Right renal pelvis (tissue), 4 donors: ENCODE measurements at places on chromosomes 2 and 18. TPM values are rescaled to one million over a fixed set of nuclear protein-coding genes. Genes with fewer than 3 reads are reported as not detected.

DNA sequence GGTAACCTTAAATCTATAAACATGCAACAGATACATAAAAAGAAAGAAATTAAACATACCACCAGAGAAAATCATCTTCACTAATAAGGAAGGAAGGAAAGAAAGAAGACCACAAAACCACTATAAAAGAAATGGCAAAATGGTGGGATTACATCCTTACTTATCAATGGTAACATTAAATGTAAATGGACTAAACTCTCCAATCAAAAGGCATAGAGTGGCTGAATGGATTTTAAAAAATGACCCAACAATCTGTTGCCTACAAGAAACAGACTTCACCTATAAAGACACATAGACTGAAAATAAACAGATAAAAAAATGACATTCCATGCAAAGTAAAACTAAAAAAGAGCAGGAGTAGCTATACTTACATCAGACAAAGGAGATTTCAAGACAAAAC lies 195.4 kb downstream of the GALNT13 start:
- DNase-seq, result no peak

DNA sequence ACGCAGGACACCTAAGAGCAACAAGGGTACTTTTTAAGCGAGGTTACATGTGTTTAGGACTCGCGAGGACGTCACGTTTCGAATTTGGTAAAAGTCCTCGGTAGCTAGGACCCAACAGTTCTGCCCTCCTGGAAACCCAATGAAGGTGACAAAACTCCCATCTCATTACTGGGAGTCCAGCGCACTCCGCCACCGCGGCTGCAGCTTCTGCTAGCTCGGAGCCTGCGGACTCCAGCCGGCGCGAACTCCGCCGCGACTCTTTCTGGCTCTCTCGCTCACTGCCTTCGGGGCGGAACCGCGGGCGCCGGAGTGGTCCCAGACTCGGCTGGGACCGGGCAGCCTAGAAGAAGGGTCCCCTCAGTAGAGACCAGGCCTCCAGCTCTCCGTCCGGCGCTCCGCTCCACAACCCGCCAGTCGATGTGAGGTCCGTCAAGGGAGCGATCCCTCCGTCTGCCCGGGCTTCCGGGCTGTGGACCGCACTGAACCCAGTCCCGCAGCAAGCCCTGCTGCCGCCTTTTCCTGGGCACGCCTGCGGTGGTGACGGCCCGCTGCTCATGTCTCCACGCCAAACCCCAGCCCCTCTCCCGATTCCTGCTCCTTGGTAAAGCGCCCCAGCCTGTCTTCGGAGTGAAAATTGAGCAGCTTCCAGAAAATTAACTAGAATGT lies 3.0 kb upstream of the OSR1 start:
- DNase-seq, result no peak

Gene TSPYL6
- not detected for polyA plus RNA-seq

DNA sequence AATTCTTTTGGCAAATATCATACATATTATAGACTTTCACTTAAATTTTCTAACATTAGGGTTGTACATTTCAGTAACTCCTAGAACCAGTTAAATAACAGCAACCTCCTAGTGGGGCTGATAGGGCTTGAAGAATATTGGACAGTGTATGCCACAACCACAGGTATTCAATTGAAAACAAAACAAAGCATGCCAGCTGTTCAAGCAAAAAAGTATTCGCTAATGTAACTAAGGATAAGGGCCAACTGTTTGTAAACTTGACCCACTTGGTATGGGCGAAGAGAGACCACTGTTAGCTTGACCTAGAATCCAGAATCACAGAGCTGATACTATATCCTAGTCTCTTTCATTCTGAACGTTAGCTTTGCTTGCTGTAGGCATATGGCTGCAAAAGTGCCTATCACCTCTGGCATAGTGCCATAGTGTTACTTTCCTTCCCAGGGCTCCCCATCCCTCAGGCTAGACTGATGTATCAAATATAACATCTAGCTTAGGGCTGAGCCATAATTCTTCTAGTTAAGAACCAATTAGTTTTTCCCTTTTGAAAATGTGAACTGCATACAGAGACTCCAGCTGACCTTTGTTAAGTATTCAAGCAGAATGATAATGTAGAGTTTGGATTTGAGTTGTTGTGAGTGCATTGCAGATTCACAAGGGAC lies 458.8 kb upstream of the NRXN1 start:
- no peak for DNase-seq

DNA sequence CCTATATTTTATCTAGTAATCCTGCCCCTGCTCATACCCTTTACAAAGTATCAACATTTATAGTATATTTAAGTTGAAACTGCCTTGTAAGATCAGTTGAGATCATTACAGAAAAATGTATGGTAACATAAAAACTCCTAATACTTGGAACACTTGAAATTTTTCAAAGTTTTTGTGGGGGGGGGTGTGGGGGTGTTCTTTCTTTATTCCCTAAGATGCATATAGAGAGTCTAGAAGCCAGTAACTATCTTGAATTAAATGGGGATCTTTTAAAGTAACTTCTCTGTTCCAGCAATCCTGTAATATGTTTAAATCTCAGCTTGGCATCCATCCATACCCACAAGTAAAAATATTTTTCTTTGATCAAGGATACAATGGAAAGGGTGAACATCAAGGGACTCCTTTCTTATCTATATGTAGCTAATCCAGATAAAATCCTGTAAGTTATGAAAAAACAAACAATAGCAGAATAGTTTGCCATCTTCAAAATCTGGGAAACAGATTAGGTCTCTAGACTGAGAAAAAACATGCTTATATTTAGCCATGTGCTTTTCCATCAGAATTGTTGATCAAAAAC lies 455.3 kb downstream of the MEIS1 start:
- DNase-seq, result no peak

- DNase-seq, result no peak
Observed at GRCh38 chr2:190119257-190119656, 56.7 kb upstream of the MSTN start.

- DNase-seq, result no peak
Observed at GRCh38 chr2:43540021-43540779, 55.6 kb downstream of the THADA start.

Gene TMEM131
- 46.6 TPM for polyA plus RNA-seq

Gene KCNIP3
- 14.6 TPM for polyA plus RNA-seq
